Fibroblast of gingiva (primary cell): ENCODE measurements at places on chromosomes 5 and 9.

DNA sequence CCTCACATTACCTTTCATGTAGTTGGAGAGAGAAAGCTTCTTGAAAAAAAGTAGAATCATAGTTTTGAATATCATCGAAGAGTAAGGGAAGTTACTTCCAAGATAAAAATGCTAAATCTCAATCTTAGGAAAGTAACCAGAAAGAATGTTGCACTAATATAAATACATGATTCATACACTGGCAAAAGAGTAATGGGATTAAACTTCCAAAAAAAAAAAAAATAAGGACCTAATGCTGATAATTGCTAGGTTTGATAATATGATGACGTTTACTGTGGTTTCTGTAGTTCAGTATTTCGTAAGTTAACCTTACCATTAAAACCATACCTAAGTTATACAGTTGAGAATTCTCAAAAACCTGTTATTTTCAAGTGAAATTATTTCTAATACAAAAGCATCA is 573.8 kb upstream of the CDH9 start:
- no peak for DNase-seq

- DNase-seq, result no peak
Observed at GRCh38 chr9:90517103-90517502, 125.5 kb downstream of the DIRAS2 start.

DNA sequence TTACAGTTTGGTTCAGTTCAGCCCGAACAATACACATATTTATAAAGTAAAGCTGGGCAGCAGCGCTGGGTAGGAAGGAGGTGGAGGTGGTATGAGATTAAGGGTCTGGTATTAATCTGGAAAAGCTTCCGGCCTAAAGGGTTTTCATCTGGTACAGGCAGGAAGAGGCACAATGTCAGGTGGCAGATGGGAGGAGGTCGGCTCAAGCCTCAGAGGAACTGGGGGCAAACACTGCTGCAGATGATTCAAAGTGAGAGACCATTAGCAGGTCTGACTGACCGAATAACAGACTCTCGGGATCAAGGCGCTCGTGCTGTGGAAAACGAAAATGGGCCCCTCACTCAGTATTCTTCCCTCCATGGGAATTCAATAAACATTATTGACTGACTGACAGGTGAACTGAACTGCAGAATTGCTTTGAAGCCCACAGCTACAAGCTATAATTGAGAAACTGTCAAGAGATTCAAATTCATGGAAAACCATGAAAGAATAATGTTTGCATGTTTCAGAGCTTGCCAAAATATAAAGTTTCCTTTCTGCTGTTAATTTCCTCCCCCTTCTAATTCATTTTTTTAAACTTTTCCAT is 75.3 kb downstream of the TMEM167A start:
- no peak for DNase-seq

DNA sequence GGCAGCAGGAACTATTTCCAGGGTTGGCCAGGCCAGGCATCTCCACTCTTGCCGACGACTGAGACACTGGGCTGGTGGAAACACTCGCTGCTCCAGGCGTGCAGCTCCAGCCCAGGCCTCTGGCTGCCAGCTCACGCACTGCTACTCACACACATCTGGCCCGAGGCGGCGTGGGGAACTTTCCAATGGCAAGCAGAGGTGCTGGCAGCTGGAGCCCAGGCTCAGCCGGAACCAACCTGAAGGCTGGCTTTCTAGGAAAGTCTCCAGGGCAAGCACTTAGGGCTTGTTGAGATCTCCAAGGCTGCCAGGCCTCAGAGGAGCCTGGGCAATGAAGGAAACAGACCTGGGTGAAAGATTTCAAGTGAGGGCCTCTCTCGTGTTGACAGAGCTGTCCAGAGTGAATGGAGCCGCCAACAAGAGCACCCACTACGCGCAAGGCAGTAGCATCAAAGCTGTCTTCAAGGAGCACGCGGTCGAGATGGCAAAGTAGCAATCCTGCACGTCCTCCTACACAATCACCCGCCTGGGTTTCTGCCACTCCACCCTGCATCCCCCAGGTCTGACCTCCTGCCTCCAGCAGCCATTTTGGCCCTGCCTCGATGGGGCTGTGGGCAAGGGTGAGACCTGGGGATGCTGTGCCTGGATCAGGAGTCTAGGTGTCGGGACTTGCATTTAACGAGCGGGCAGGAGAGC is 14.4 kb downstream of the SH3PXD2B start:
- DNase-seq, result no peak

GRCh38 chr5:160835818-160836528 is 16.0 kb downstream of the ATP10B start:
- DNase-seq, result no peak

DNA sequence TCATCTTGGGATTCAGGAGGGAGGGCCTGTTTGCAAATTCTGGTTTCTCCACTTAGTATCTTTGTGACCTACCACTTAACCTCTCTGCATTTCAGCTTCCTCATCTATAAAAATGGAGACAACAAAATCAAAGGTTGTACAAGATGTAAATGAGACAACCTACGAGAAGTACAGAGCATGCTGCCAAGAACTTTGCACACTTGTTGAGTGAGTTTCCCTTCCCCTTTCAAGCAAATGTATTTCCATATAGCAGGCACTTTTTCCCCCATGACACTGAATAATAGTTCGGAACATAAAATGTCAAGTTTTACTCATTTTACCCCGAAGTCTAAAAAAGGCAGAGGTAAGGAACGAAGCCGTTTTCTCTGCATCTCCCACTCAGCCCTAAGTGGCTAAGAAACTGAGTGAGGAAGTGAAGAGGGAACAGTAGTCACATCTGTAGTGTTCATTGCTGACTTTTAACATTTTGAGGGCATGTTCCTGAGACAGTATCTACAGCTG is 159.0 kb downstream of the TLE1 start:
- DNase-seq, result no peak

DNA sequence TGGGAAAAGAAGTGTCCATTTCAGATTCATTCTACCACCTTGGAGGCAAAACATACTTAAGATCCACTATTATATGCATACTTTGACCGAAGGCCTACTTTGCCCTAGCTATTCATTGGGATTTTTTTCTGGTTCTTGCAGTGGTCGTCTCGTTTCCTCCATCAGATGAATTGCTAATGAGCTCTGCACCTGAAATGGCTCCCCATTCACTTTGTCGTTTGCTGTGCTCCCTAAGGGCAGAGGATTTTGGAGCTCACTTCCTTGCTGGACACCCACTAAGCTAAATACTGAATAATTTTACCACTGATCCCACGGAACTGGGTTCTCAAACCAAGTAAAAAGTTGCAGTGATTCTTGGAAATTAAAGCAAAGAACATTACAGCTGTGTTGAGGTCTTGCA is 1.9 kb downstream of the KDM3B start:
- no peak for DNase-seq

- no peak for DNase-seq
Observed at GRCh38 chr5:124973661-124974060, 227.2 kb upstream of the ZNF608 start.

DNA sequence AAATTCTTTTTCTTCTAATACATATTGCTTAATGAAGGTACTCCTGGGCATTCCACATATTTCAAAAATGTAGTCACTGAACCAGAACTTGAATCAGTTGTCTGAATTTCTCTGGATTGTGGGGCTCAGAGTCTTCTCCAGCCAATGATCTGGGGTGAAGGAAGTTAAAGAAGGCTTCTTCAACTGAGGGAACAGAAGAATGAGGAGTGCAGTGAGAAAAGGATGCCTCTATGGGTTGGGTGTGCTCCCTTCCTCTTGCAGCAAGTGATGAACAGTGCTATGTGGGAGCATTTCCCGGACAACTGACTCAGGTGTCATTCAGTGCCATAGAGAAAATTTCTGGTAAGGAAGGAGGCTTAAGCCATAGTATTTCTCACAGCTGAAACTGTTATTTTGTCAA is 7.9 kb downstream of the LNPEP start:
- no peak for DNase-seq

GRCh38 chr5:92527311-92528078 is 1053.5 kb downstream of the NR2F1-AS1 start:
- peak; percentile 41 for DNase-seq

DNA sequence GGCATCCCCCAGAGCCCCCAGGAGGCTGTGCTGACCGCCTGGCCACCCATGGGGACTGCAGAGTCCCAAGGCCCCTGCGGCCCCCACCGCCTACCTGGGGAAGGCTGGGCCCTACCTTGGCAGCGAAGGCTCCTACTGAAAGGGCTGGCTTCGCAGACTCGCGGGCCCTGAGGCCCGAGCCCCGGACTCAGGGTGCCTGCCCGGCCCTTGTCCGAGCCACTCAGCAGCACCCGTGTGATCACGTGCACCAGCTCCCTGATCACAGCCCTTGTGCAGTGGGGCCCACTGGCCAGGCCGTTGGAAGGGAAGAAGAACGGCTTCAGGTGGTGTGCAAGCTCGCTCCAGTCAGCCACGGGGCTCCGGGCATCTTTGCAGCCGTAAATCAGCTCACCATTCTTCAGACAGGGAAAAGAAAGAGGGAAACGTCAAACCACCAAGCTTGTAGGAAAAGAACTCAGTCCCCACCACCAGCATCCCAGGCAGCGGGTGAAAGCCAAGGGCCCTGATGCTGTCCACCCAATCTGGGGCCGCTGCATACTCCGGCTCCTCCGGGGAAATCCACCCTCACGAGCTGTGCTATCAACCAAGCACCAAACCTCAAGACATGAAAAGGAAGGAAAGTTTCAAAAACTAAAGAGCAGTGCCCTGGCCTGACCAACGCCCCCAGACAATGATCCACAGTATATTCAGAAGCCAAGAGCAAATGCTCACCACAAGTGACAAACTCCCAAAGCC is 31.9 kb downstream of the IPPK start:
- no peak for DNase-seq

- DNase-seq, result no peak
Observed at GRCh38 chr9:95379630-95380029, 62.1 kb upstream of the FANCC start.

- DNase-seq, result peak; percentile 68
Observed at GRCh38 chr9:110031511-110032173, 176.3 kb downstream of the C9orf152 start.

DNA sequence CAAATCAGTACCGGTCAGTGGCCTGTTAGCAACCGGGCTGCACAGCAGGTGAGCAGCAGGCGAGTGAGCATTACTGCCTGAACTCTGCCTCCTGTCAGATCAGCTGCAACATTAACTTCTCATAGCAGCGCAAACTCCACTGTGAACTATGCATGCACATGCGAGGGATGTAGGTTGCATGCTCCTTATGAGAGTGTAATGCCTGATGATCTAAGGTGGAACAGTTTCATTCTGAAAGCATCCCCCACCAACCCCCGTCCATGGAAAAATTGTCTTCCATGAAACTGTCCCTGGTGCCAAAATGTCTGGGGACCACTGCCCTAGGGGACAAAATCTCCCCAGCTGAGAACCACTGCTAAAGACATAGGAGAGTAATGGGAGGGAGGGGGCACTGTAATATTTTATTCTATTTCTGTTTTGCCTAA is 51.1 kb downstream of the P4HA2 start:
- DNase-seq, result no peak

- DNase-seq, result no peak
Observed at GRCh38 chr5:105501315-105501714, 1938.7 kb upstream of the NUDT12 start.

DNA sequence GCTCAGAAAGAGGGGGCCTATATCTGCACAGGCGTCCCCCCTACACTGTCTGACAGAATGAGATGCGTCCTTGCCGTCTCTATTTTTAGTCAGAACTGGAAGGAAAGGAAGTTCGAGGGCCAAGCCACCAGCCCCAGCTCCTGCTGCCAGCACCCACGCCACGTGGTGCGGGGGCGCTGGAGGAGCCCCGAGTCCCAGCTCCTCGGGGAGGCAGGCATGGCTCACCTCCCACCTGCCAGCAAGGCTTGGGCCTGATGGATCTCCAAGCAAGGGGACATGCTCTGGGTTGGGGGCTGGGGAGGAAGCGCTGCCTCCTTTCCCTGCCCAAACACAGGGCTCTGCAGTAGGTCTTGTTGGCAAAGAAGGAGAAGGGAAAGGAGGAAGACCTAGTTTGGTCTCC is 80.3 kb upstream of the ARAP3 start:
- DNase-seq, result no peak

GRCh38 chr9:126002476-126003350 is 255.5 kb downstream of the PBX3 start:
- no peak for DNase-seq

GRCh38 chr9:70285246-70285645 is 26.5 kb downstream of the SMC5 start:
- DNase-seq, result peak; percentile 49

DNA sequence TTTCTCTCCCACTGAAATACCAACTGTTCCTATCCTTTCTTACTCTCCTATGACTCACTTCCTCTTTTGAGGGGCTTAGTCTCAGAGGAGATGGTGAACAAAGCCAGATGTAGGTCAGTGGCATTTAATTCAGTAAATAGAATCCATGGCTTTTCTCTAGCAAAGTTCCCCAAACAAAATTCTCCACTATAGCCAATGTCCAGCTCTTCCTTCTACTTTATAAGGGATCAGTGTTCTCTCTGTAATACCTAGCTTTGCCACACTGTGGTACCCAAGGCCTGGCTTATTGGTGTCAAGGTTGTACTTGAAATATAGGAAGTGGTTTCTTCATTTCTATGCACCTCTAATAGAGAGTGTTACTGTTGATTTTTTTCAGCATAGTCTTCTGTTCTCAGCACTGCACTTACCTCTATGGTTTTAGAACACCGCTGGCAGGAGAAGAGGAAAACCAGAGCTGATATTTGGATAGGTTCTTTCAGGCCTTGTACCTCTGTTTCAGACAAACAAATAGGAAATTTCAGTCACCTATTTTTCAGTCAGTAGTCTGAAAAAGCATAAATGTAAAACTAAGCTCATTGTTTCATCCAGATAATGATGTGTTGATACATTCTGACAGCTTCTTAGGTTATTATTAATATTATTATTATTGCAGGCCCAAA is 40.6 kb upstream of the ITGA2 start:
- DNase-seq, result peak; percentile 76

DNA sequence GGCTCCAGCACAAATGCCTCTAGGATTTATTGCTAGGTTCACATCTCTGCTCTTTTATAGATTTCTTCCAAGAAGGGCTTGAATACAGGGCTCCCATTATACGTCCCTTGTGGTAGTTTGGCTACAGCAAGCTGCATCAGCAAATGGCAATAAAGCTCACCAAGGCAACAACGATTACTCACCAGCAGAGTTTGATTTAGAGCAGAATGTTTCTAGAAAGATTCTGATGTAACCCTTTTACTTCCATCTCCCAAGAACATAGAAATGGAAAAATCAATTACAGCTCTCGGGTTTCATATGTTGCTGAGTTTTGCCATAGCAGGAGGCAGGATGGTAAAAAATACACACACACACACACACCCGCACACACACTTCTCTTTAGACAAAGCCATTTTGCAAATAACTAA is 124.2 kb upstream of the TNPO1 start:
- peak; percentile 79 for DNase-seq
